ENCODE measurements at places on chromosomes 2 and 18.

- no peak for DNase-seq
Observed at GRCh38 chr2:199315299-199316179, 142.2 kb downstream of the SATB2 start.

DNA sequence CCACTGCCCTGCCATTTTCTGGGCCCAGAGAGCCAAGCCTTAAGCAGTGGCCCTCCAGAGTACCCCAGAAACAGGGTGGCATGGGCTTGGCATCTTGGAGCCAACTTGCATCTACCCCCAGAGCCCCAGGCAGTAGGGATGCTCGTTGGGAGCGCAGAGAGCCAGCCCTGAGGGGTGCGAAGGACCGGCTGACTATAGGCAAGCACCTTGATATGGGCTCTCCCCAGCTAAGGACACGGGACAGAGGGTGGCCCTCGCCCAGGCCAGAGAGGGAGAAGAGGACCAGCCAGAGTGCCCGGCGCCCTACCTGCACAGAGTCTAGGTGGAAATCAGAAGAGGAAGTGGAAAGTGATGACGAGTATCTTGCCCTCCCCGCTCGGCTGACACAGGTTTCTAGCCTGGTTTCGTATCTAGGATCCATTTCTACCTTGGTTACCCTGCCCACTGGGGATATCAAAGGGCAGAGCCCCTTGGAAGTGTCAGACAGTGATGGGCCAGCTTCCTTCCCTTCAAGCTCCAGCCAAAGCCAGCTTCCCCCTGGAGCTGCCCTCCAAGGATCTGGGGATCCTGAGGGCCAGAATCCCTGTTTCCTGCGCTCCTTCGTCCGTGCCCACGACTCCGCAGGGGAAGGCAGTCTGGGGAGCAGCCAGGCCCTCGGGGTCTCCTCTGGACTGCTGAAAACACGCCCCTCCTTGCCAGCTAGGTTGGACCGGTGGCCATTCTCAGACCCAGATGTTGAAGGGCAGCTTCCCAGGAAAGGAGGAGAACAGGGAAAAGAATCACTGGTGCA, 16.2 kb downstream of the CEP68 start:
- no peak for DNase-seq

GRCh38 chr2:180004731-180005130, 2.4 kb downstream of the CWC22 start:
- no peak for DNase-seq

DNA sequence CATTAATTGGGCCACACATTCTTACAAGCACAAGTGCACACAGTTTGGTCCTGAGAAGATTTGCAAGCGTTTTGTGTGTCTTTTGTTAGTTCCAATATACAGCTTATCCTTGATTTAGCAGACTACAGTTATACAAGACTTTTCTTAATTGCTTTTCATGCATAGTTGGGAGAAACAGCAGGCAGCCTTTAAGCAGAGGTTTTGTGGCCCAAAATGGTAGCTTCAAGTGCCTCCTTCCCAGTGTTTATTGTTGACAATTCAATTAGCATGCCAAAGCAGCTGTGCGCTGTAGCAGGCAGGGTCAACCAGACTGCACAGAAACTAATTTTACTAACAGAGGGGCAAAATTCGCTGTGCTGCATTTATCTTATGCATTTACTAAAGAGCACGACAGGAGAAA, 47.5 kb downstream of the FRZB start:
- DNase-seq, result no peak

- DNase-seq, result no peak
Observed at GRCh38 chr18:79548077-79548450, 131.5 kb upstream of the CTDP1 start.

DNA sequence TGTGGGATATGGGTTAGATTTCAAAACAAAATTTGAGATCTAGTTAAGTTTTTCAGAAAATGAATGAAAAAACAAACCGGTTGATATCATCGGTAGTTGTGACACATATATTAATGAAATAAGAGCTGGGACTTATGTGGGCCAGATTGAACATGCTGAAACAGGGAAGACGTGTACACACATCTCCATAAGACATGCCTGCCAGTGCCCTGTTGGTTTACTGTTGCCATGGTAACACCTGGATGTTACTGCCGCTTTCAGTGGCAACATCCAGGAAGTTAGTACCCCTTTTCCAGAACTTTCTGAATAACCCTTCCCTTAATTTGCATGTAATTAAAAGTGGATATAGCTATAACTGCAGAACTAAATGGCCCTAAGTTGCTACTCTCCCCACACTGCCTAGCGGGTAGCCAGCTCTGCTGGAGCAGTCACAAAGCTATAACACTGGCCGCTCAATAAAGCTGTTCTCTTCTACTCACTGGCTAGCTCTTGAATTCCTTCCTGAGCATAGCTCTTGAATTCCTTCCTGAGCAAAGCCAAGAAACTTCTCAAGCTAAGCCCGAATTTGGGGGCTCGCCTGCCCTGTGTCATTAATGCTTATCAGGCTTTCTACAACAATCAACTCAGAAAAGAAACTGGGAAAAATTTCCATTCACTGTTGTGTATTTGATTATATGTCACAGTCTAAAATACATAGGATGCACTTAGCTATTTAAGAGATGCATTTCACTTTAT, 776.3 kb upstream of the CDH7 start:
- no peak for DNase-seq

DNA sequence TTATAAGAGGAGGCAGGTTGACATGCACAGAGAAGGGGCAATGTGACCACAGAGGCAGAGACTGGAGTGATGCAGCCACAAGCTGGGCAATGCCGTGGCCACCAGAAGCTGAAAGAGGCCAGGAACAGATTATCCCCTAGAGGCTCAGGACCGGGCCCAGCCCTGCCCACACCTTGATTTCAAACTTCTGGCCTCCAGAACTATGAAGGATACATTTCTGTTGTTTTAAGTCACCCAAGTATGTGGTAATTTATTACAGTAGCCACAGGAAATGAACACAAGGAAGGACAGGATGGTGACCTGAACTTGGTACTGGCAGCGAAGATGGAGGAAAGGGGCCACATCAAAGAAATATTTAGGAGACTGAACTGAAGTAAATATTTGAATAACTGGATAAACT, 66.8 kb upstream of the RIOK3 start:
- no peak for DNase-seq

- no peak for DNase-seq
Observed at GRCh38 chr2:21228041-21228895, 104.5 kb downstream of the TDRD15 start.

DNA sequence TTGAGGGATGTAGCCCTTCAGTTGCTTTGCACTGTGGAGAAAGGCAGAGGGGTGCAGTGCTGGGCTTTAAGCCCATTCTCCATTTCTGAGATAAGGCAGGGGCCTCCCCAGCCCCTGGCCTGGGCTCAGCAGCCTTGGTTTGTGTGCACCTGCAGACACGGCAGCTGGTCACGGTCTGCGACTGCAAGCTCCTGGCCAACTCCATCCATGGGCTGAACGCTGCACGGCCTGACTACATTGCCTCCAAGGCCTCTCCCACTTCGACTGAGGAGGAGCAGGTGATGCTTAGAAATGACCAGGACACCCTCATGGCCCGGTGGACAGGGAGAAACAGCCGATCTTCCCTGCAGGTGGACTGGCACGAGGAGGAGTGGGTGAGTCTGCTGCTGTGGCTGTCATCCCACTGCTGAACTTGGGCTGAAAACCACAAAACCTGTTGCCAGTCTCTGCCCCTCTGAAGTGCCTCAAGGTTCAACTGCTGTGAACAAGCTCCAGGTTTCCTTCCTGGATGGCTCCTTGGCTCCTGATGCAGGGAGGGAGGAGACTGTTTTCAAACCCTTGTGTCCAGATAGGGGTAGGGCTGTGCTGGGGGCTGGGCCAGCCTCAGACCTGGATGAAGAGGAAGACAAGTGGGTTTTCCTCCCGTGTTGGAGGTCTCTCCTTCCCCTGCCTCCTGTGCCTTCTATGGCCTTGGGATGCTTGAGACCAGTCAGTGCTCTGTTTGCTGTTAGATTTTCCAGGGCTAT, 54.0 kb downstream of the COA5 start:
- DNase-seq, result no peak

DNA sequence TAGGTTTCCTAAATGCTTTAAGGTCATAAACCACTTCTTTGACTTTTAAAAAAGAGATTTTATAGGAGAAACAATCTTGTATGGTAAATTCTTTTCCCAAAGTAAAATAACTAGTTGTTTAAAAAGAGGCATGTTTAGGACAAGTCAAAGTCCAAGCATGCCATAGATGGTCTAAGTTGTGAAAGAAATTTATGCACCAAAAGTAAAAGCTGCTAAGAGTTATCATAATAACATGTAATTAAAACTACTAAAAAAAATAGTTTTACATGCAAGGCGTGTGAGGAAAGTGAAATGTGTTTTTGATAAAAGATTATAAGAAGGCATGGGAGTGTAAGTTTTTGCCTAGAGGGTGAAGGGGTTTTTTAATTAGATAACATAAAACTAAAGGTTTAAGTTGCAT, 22.5 kb downstream of the FAM210A start:
- DNase-seq, result no peak

DNA sequence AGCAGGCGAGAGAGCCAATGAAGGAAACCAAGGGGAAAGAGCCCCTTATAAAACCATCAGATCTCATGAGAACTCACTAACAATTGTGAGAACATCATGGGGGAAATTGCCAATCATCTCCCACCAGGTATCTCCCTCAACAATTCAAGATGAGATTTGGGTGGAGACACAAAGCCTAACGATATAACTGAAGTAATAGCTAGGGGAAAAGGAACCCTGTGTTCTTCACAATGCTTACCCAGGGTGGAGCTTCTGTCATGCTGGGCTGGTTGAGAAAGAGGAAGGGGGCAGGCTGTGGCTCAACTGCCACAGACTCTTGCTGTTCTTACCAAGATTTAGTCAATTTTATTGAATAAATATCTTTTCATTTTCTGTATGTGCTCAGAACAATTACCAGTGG, 392.1 kb upstream of the HS6ST1 start:
- DNase-seq, result no peak

DNA sequence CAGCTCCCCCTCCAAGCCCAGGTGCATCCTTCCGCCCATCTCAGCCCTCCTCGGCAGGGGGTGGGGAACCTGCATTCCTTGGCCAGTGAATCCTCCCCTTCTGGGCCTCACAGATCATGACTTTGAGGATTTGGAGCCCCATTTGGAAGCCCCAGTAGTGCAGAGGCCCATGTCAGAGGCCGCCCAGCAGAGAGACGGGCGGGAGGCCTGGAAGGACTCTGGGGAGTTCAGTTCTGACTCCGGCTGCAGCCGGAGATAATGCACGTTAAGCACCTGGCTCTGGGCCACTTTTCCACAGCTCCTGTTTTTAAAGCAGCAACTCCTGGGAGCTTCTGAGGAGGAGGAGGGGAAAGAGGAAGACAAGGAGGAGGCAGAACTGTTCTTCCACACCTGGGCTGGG, 14.9 kb downstream of the ATOH8 start:
- DNase-seq, result no peak

DNA sequence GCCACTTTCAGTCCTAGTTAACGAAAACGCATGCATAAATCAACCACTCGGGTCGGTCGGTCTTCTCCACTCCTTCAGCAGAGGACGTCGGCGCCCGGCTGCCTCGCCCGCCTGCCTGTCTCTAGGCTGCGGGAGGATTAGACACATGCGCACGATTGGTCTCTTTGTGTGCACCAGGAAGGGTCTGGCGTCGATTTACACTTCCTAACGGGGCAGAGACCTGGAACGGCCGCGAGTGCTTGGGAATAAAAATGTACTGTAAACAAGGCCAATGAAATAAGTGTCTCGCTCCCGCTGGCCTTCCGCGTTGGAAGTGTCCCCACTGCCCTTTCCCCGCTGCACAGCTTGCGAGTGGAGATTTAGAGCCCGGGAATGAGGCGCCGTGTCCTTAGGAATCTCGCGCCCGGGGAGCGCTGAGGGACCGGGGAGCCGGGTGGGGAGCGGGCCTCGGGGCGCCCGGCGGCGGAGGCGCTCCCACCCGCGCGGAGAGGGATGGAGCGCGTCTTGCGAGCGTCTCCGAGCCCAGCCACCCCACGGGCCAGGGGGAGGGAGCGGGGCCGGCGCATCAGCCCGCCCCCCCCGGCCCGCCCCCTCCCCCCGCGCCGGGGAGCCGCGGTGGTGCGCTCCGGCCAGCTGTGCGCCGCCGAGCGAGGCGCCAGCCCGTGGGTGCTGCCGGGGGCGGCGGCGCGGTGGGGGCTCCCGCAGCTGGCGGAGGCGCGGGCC, at the start of gene DOK6:
DOK6 (plus strand) TSS at position 636 of the 723 bp plus-strand sequence.
- no peak for DNase-seq

GRCh38 chr2:66582987-66583880, 148.3 kb downstream of the MEIS1 start:
- DNase-seq, result no peak

- no peak for DNase-seq
Observed at GRCh38 chr2:127575185-127575765, 39.8 kb downstream of the MYO7B start.

DNA sequence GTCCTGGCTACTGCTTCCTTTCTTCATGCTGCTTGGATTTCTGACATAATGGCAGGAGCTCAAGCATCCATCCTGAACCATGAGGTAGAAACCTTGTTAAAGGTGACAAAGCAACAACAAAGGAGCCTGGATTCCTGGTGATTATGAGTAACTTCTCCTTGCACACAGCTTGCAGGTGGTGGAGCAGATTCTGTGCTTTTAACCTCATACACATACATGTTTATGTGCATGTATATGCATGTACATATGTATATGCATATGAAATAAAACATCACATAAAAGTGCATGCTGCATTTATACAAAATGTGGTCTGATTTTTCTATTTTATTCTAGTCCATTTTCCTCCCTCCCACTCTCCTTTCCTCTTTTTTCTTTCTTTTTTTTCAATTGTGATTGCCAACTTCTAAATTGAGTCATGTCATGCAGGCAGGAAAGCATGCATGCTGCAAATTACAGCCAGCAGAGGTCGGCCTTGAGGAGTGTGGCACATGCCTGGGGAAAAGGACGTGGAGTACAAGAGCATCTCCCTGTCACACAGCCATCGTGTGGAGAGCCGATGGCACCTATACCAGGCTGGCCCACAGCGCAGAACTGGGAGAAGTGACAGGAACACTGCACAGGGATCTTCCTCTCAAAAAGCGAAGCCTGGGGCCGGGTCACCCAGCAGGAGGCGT, 17.9 kb downstream of the LCT start:
- no peak for DNase-seq

- no peak for DNase-seq
Observed at GRCh38 chr18:60892855-60893254, 440.4 kb upstream of the CDH20 start.

DNA sequence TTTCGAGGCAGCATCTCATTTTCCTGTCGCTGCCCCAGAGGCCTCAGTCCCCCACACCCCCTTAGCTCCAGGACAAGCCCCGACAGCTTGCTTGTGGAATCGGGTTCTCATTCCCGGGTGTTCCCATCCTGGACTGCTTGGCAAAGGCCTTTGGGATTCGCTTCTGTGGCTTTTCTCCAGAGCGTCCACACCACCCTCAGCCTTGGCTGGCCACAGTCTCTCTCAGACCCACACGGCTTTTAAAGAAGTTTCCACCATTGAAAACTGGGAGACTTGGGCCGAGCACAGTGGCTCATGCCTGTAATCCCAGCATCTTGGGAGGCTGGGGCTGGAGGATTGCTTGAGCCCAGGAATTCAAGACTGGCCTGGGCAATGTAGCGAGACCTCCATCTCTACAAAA, 2.7 kb downstream of the ESPNL start:
- DNase-seq, result no peak

- DNase-seq, result no peak
Observed at GRCh38 chr2:10489842-10490555, 41.9 kb upstream of the ODC1 start.

- DNase-seq, result no peak
Observed at GRCh38 chr2:195477248-195477995, 179.6 kb upstream of the SLC39A10 start.

Measured in effector CD4-positive, alpha-beta T cell (primary cell).